ENCODE measurements at places on chromosomes 1 and 21.

DNA sequence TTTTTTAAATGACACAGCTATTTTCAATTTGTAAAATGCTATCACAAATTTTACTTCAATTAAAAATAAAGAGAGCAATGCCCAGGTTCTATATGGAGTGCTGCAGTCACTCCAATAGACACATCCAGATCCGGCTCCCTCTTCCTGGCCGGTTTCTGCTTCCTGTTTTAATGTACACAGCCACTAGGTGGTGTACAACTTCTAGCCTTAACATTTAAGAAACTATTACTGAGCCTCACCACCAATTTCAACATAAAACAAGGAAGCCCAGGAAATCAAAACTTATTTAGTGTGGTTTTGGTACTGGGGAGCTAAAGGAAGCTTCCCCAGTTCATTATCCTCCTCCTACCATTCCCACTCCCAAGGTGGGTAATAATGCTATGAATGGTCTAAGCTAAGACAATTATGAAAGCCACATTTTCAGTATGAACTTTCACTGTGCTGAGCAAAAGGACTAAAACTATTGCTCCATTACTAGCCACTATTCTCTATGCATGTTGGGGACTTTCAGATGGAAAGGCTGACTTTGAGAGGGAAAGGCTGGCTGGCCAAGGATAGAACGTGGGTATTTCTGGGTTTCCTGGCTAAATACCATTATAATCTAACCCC, 25.5 kb upstream of the MTMR11 start:
- DNase-seq = peak; percentile 76

GRCh38 chr1:184223216-184223615, 163.6 kb upstream of the C1orf21 start:
- no peak for DNase-seq

DNA sequence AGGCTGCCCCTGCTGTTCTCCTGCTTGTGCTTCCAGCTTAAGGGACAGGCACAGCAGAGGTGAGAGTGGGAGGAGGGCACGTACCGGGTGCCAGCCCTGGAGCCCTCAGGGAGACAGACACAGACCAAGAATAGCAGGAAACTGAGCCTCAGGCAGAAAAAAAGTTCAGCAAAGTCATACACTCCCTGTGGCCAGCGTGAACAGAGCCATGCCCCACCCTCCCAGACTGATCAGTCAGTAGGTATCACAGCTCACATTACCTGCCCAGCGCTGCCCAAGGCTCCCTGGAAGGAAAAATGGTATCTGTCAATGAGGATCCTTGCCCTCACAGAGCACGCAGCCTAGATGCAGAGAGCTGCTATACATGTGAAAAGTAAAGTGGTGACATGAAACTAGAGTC, 1.3 kb downstream of the UBL4B start:
- no peak for DNase-seq

GRCh38 chr1:24186993-24187790, at the start of gene IFNLR1:
TSS of gene IFNLR1 (minus strand) at chr1:24187289. CDS start at chr1:24187248, 41 bp downstream.
- DNase-seq = peak; percentile 62

- no peak for DNase-seq
Measured at GRCh38 chr1:109539676-109540075, at the start of gene GPR61. TSS of gene GPR61 (plus strand) at chr1:109539872. CDS start at chr1:109543023, 3,151 bp downstream.

GRCh38 chr1:97778718-97779117, 142.1 kb downstream of the DPYD start:
- no peak for DNase-seq

GRCh38 chr1:40004857-40005256, 35.7 kb upstream of the CAP1 start:
- no peak for DNase-seq

- no peak for DNase-seq
Measured at GRCh38 chr1:230124186-230125128, 57.4 kb downstream of the GALNT2 start.

DNA sequence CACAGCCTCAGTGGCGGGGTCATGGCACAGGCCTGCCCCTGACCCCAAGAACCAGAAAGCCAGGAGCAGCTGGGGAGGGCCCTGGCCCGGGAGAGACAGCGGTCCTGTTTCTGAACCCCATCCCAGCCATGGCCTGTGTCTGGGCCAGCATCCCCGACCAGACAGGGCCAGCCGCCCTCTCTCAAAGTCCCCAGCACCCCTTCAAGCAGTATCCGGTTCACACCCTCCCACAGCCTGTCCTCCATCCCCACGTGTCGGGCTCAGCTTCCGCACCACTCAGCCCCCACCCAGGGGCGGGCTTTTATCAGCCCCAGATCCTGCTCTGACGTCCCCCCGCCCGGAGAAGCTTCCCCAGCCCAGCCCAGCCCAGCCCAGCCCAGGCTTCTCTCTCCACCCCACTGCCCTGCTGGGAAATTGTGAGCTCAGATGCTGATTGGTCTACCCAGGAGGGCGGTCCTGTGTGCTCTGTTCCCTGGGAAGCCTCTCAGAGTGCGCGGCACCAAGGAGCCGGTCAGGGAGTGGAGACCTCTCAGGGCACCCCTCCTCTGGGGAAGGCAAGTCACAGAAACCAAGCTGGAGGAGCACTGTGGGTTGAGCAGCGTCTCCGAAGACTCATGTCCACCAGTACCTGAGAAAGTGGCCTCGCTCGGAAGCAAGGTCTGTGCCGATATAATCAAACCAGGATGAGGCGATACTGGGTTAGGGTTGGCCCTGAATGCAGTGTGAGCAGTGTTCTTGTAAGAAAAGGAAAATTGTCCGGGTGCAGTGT, 4.7 kb upstream of the FAAP20 start:
- peak; percentile 94 for DNase-seq

- DNase-seq = no peak
Measured at GRCh38 chr1:14082331-14082730, 382.3 kb downstream of the PRDM2 start.

- DNase-seq = no peak
Measured at GRCh38 chr1:216051071-216051470, 372.2 kb downstream of the USH2A start.

- DNase-seq = no peak
Measured at GRCh38 chr1:39085174-39085573, 59.0 kb downstream of the NDUFS5 start.

DNA sequence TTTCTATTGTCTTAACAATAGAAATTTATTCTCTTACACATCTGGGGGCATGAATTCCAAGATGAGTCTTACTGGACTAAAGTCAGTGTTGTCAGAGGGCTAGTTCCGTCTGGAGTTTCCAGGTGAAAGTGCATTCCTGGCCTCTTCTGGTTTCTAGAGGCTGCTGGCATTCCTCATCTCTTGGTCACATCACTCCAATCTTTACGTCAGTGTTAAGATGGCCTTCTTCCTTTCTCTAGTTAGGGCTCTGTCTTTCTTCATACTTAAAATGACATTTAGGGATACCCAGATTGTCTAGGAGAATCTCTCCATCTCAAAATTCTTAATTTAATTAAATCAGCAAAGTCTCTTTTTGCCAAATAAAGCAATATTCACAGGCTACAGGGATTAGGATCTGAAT, 13.3 kb upstream of the PDC start:
- DNase-seq = peak; percentile 11

DNA sequence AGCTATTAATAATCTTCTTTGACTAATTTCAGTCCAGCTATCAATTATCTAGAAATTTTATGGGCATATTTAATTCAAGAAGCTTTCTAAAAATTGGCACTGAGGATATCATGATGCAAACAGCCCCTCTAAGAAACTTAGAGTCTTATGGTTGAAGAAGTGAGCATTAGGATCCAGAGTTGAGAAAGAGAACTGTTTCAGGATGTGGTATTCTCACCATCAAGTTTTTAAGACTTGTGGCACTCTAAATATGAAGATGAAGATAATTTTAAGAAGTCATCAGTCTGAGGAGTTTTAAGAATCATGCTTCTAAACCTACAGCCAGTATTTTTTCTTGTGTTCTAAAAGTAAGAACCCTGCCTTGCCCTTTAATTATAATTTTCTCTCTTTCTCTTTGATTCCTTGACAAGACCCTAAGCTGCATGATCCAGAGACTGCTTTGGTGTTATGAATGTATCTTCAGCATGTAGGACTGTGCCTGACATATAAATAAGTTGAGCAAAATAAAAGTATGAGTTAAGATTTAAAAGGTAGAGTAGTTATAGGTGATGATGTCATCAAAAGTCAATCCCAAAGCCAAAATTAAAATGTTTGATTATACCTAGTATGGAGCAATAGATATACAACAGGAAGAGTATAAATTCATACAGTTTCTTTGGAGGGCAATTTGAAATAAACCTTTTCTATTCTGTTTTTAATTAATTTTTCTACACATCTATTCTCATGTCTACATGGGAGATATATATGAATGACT, 39.1 kb downstream of the RPS6KC1 start:
- DNase-seq = no peak

DNA sequence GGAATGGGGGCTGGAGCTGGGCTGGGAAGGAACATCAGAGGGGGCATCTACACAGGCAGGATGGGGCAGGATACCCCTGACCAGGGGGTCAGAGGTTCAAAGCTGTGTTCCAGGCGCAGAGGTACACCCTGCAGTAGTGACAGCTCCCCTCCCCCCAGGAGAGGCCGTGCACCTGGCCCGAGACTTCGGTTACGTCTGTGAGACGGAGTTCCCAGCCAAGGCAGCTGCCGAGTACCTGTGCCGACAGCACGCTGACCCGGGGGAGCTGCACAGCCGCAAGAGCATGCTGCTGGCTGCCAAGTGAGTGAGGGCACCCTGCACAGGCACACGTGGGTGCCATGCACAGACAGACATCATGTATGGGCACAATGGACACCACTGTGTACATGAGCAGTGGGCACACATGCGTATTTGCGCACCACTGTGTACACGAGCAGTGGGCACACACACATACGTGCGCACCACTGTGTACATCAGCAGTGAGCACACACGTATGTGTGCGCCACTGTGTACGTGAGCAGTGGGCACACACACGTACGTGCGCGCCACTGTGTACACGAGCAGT, 17.4 kb downstream of the TFAP2E start:
- no peak for DNase-seq

GRCh38 chr1:6906783-6907182, 121.5 kb downstream of the CAMTA1 start:
- DNase-seq = no peak

DNA sequence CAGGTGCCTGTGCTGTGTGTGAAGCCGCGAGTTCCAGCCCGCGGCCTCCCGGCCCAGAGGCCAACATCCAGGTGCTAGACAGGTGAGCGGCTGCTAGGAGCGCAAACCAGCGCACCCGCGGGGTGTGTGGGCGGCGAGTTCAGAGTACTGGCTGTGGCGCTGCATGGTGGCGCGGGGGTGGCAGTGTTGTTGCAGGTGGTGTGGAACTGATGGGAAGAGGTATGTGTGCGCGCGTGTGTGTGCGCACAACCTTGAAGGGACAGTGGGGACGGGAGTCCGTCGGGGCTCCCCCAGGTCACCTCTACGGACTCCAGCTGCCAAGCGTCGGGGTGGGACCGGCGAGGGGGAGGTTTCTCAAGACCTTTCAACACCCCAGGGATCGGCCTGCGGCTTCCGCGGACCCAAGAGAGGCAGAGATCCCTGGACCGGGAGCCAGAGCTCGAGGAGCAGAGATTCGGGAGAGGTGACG, 433 bp upstream of the DMBX1 start:
- no peak for DNase-seq
